T-cell (primary cell): ENCODE measurements at places on chromosomes 12 and 14. TPM values are rescaled to one million over a fixed set of nuclear protein-coding genes. Genes with fewer than 3 reads are reported as not detected.

Gene ZBTB1
- 128 TPM for total RNA-seq

Gene KERA
- not detected for total RNA-seq

Gene POTEG
- total RNA-seq: not detected

DNA sequence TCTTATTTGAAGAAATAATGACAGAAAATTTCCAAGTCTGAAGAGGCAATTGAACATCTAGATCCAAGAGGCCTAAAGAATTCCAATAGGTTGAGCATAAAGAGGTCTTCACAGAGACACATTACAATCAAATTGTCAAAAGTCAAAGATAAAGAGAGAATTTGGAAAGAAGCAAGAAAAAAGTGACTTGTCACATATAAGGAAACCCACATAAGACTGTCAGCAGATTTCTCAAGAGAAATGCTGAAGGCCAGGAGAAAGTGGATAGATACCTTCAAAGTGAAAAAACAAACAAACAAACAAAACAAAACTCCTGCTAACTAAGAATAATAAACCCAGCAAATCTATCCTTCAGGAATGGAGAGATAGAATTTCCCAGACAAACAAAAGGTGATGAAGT, 118.1 kb upstream of the LGR5 start:
- no peaks in the 10 kb centered on the region for H3K27me3 ChIP-seq
- H3K27ac ChIP-seq: no peak overlapping the region
- H3K4me3 ChIP-seq: no peak overlapping the region
- H3K4me1 ChIP-seq: no peaks in the 10 kb centered on the region
- DNase-seq: no peak

- no peak overlapping the region for H3K27ac ChIP-seq
- peaks cover 14% of the 10 kb centered on the region for H3K4me1 ChIP-seq
- DNase-seq: no peak
- H3K36me3 ChIP-seq: peaks cover 9% of the 10 kb centered on the region
- no peak overlapping the region for H3K4me3 ChIP-seq
Measured at GRCh38 chr14:24198814-24199524, 3.7 kb upstream of the TM9SF1 start.

- no peak overlapping the region for H3K27ac ChIP-seq
- peaks cover 3% of the 10 kb centered on the region for H3K4me1 ChIP-seq
- no peak overlapping the region for H3K4me3 ChIP-seq
- DNase-seq: no peak
- H3K36me3 ChIP-seq: no peaks in the 10 kb centered on the region
Measured at GRCh38 chr12:52865090-52865944, 16.5 kb upstream of the KRT78 start.

GRCh38 chr14:96559571-96559970, 57.4 kb downstream of the PAPOLA start:
- H3K27me3 ChIP-seq: no peaks in the 10 kb centered on the region
- no peak overlapping the region for H3K27ac ChIP-seq
- DNase-seq: no peak
- H3K36me3 ChIP-seq: peaks cover 57% of the 10 kb centered on the region
- no peak overlapping the region for H3K4me3 ChIP-seq

DNA sequence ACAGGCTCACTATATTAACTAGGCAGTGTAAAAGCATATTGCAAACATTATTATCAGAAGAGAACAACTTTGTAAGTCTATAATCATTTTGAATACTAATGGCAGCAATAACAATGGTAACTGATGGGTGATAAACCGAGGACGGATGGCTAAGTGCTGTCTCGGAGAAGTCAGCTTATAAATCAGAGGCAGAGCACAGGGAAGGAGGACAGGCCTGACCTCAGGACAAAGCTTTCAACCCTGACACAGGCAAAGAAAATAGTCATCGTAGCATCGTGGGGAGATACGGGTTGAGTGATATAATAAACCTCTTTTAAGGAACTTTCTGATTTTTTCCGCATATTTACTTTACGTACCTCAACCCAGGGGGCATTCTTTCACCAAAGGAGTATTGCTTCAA, 48.4 kb downstream of the FLRT2 start:
- no peak overlapping the region for H3K27ac ChIP-seq
- DNase-seq: no peak
- H3K4me3 ChIP-seq: no peak overlapping the region
- H3K36me3 ChIP-seq: no peaks in the 10 kb centered on the region
- H3K27me3 ChIP-seq: no peaks in the 10 kb centered on the region
